Effector memory CD8-positive, alpha-beta T cell (primary cell): ENCODE measurements at places on chromosomes 6 and 20.

DNA sequence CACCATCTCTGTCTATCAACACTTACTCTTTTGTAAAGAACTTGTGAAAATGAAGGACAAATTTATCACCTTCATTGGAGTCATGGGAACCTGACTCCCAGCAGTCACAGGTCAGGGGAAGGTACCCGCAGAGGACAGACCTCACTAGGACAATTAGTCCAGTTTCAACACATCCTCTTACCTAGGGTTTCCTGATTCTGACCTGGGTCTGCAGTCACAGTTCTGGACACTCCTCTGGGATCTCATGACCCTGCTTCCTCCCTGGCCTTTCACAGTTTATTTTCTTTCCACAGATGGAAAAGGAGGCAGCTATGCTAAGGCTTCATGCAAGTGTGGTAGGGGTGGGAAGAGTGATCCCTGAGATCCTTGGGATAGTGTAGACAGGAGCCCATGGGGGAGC, 15.7 kb downstream of the HLA-A start:
- no peak for DNase-seq

GRCh38 chr6:93139408-93140081, 279.8 kb downstream of the EPHA7 start:
- no peak for DNase-seq

- DNase-seq = no peak
These were observed 835.8 kb downstream of the GRIK2 start for GRCh38 chr6:102229271-102229670.

DNA sequence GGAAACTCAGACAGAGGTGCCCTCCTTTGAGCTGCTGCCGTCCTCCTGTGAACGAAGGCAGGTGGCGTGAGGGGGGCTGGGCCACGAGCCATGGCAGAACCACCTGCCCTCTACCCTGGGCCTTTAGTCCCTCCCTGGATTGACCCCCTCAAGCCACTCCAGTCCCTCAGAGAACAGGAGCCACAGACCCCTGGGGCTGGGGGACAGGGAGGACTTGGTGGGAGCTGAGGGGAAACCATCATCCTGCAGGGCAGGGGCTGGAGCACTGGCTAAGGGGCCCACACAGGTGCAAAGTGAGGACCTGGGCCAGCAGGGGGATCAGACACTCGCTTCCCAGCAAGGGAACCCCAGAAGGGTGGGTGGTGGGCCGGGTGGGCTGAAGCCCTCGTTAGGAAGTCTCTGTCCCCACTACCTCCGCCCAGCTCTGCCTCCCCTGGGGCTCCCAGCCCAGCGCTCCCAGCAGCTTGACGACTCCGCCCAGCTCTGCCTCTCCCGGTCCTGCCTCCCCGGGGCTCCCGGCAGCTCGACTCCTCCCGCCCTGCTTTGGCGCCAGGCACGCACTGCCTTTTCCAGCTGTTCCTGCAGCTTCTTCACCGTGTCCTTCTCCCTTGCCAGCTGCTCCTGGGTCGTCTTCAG, 44.4 kb downstream of the DSTN start:
- no peak for DNase-seq

DNA sequence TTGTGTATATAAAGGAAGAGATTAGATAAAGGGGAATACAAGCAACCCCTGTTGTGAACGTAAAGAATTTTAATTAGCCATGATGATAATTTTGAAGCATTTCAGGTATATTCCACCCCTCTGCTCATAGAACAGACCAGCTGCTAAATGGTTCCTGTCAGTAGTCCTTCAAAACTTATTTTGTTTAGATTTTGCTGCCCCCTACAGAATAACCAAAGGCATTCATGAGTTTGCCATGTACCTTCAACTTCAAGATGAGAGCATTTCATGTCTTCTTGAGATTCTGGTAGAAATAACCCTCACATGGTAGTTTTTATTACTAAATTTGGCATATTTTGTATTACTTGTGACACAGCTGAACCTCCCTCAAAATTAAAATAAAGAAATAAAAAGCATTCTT, 1586.7 kb downstream of the HACE1 start:
- no peak for DNase-seq

- DNase-seq = no peak
These were observed 73.1 kb downstream of the SNAP25 start for GRCh38 chr20:10291568-10292248.

- DNase-seq = no peak
These were observed 105.6 kb downstream of the FARS2 start for GRCh38 chr6:5366941-5367340.

DNA sequence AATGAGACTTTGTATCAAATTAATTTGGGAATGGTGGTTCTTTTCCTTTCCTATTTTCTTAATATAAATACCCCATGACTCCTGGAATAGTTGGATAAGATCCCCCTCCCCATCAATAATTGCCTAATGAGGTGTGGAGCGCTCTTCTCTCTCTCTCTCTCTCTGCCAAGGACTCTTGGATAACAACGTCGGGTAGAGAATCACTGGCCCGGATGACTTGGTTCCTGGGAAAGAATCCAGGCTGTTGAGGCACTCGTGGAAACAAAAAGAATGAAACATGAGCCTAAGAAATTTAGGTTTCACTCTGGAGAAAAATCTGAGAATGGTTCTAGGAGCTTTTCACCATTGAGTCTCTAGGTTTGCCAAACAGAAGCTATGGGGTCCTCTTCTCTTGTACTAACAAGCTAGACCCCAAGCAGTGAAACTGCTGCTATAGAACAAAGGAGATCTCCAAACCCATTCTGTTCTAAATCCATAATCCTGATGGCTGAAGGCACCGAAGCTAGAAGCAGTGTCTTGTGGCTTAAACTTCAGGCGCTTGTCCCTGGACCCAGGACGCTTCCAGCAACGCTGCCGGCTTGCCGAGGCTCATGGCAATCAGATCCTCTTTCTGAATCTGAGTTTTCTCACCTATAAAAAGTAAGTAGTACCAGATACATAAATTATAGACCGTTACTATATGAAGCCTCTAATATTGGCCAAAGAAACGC, 241.6 kb upstream of the BTBD3 start:
- DNase-seq = no peak

DNA sequence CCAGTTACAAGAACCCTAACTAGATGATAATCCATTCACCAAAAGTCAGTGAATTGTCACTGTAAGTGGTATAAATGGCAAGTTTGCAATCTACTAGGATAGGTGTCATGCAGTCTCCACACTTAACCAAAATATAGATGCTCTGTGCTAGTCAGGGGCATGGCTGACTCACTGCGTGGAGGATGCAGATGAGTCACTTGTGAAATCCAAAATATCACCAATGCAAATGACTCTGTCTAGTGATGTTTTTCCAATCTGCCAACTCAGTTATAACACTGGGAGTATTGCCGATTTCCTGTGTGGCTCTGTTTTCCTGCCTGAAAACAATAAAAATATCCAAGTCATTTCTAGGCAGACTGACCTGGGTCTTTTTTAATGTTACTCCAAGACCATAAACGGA, 47.8 kb upstream of the NRSN1 start:
- DNase-seq = no peak

DNA sequence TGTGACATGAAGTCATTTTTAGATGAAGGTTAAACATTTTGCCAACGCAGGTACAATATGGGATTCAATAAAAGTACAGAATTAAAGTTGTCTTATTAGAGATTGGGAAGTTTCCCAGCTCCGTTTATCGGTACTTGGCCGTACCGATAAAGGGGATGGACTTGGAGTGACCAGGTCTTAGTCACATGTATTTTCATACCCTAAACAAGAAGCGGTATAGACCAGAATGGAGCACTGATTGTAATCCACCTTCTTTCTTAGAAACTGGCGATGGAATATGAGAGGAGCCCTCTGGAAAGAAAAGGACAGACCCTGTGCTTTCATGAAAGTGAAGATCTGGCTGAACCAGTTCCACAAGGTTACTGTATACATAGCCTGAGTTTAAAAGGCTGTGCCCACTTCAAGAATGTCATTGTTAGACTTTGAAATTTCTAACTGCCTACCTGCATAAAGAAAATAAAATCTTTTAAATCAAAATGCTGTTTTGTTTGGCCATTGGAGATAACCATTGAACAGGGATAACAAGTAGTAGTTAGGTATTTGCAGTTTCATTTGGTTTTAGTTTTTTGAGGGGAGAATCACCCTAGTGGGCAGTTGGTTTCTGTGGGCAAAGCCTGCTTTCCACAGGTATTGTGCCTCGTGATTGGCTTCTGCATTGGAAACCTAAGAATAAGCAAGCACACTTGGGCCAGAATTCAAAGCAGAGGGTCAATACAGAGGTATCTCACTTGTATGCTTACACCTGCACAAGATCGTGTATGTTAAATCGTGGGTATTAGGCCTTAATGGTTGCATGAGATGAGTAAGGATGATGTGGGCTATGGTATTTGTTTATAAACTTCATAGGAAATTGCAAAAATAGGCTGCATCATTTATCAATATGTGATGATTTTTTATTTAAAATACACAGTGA, 11.2 kb upstream of the ZNFX1 start:
- no peak for DNase-seq

DNA sequence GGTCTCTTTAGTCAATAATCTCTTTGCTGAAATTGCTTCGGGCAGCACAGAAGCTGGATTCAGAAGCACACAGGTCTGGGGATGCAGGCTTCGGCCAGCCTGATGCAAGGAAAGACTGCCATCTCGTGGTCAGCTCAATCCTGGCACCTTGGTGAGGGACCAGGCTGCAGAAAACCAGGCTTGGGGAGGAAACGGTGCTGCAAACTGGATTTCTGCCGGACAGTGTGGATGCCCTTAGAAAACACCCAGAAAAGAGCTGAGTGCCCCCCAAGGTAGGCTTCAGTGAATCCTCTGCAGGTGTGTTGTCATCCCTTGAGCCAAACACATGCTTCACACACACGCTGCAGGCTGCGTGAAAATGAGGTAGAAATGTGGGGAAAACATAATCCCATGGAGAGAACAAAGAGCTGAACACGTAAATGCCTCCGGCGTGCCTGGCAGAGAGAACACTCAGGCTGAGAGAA, 89.8 kb upstream of the PAX1 start:
- peak; percentile 4 for DNase-seq

DNA sequence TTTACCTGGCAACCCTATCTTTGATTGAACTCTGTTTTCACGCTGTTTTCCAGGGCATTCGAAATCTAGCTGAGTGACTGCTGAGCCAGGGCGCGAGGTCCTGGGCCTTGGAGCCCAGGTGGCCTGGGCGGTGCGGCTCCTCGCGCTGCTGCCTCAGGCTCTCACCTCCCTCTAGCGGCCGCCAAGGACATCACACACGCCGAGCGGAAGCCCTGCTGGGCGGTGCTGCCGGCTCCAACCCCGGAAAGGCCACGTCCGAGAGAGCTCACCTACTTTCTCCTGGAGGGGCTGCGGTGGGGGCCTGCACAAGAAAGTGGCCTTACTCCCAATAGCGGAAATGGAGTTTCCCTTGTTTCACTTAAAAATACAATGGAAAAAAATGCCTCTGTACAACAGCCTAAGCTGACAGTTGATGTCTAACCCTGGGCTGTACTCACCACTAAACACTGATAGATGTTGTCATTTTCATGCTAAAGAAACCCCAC, 77.7 kb downstream of the ELOVL4 start:
- peak; percentile 78 for DNase-seq

- no peak for DNase-seq
These were observed 17.9 kb downstream of the LAMP5 start for GRCh38 chr20:9532069-9532838.

- DNase-seq = no peak
These were observed 577.3 kb downstream of the PRKN start for GRCh38 chr6:162150295-162150694.
